ENCODE measurements at places on chromosomes 3 and 15. TPM values are rescaled to one million over a fixed set of nuclear protein-coding genes. Genes with fewer than 3 reads are reported as not detected.

CLDN16 gene
- 0.02 TPM for total RNA-seq

DNA sequence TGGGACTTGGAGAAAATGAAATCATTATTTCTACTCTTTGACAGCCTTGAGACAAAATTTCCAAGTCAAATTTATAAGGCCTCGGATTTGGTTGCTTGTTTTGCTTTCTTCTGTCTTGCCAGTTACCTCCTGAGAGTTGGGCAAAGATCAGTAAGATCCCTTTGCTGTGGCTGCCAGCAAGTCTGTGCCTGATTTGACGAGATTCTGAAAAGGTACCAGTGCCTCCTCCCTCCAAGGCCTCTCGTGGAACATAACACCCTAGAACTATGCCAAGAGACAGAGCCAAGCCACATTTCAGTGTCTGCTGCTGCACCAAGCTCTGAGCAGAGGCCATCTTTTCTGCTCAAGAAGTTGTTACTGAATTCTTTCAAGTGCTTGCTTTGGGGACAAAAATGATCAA, 61.0 kb downstream of the GTPBP8 start:
- no peak for DNase-seq

DNA sequence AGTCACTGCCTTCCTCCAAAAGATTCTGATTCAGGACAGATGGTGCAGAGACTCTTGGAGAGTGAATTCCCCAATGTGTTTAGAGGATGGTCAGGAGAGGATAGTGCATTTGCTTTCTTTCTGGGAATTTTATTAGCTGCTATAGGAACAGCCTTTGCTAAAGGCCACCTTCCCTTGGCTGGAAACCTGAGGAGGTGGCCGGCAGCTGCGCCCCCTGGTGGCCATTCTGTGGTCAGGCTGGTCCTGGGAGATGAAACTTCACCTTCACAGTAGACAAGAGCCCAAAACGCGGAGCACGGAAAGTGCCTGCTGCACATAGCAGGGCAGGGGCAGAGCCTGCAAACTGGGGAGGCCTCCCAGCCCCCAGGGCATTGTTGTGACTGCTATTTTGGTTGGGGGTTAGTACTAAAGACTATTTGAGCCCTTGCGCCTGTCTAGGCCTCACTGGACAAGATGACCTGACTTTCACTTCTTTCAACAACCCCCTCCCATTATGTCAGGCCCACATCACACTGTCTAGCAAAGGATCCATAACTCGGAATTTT, 34.3 kb downstream of the SEC22C start:
- peak; percentile 47 for DNase-seq

- DNase-seq = no peak
Observed at GRCh38 chr15:84609818-84610525, 9.2 kb downstream of the ZSCAN2 start.

- no peak for DNase-seq
Observed at GRCh38 chr15:88090481-88091011, 166.0 kb downstream of the NTRK3 start.

DNA sequence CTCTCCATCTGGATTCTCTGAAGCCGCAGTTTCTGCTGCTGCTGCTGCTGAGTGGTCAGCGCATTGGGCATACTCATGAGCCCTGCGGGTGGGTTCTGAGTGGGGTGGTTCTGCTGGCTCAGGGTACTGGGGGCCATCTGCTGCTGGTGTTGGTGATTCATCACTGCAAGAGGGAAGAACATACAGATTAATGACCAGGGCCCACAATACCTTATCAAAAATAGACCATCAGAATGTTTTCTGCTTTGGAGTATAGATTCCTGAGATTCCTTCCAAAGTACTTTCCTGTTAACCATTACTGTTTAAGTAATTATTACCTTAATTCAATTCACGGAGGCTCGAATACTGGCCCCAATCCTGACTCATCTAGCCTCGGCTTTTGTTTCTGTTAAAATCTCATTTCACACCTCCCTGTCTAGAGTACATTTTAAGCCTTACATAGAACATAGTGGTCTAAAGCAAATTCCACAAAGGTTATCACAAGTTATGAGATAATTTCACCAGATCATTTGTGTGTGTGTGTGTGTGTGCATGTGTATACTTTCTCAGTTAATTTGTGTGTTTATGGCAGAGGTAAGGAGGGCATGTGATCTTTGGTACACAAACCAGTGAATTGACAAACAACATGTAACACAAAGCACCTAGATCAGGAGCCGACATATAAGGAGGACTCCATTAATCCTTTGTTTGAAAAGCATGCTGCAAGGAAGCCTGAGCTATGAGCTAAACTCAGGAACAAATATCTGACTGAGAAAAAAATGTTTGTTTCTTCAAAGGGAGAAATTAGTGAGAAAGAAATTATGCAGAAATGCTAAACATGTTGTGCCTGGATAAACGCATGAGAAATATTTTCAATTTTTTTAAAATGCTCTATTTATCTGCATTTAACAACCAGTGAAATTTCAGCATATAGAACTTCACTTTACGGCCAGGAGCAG, 68.1 kb downstream of the TM4SF4 start:
- peak; percentile 92 for DNase-seq

GRCh38 chr3:48617559-48617958, 4.0 kb downstream of the TMEM89 start:
- no peak for DNase-seq

DNA sequence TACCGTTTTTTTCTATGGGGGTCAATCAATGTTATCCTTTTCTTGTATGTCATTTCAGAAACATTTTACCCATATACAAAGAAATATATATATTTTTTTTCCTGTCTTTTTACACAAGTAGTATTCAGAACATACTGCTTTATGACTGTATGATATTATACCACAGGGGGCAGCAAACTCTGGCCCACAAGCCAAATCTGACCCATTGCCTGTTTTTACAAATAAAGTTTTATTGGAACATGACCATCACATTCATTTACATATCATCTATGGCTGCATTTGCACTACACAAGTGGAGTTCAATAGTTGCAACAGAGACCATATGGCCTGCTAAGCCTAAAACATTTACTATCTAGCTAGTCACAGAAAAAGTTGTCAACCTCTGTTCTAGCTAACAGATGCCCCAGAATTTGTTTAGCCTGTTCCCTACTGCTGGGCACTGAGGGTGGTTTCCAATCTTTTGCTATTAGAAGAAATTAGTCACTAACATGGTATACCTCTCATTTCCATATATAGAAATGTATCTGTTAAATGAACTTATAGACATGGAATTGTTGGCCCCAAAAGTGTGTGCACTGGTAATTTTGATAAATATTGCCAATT, 57.7 kb downstream of the BFSP2 start:
- no peak for DNase-seq

DNA sequence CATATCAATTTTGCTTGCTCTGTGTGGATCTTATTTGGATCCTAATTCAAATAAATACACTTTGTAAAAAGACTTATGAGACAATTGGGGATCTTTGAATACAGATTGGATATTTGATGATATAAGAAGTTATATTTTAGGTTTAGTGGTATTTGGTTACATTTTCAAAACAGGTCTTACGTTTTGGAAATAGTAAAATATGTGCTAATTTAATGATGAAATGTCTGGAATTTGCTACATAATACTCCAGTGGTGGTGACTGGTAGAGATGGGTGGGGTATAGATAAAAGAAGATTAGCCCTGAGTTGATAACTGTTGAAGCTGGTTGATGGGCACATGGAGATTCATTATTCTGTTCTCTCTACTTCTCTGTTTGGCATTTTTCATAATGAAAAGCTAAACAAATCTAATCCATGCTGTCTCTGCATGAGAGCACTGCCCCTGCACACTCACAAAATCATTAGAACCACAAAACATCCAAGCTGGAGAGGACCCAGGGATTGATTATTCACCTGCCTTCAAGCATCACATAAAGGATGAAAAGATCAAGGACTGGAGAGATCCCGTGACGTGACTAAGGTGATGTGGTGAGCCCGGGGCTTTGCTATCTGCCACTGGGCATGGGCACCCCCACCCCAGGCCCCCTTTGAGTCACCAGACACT, 58.9 kb downstream of the TLE3 start:
- no peak for DNase-seq

DNA sequence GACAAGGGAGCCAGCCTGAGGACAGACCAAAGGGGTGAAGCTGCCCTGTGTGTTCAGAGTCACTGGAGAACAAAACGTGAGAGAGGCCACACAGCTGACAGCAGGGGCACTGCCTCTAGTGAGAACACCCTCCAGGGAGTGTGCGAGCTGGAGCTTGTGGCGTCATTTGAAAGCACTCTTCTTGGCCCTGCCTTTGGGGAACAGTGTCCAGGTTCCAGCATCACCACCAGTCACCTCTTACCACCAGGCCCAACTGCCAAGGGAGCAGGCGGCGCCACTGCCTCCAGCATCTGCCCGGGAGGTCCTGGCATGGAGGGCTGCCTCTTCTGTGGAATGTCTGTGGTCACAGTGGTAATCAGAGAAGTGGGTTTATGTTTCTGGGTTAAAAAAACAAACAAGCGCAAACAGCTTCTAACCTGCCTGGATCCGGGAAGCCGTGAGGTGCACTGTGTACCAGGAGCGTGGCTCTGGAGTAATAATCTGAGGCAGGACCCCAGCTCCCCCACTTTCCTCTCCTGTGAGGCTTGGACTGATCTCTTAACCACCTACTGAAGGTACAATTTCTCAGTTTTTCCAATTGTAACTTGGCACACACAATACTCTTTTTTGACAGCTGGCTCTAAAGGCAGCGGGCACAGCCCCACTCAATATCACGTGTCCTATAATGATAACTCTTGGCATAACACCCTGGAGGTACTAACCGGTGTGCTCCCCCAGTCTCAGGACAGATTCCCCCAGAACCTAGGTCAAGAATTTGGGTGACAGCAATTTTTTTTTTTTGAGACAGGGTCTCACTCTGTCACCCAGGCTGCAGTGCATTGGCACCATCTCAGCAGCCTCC, 32.2 kb upstream of the CDCP1 start:
- DNase-seq = peak; percentile 94

GPR149 gene
- not detected for total RNA-seq

DNA sequence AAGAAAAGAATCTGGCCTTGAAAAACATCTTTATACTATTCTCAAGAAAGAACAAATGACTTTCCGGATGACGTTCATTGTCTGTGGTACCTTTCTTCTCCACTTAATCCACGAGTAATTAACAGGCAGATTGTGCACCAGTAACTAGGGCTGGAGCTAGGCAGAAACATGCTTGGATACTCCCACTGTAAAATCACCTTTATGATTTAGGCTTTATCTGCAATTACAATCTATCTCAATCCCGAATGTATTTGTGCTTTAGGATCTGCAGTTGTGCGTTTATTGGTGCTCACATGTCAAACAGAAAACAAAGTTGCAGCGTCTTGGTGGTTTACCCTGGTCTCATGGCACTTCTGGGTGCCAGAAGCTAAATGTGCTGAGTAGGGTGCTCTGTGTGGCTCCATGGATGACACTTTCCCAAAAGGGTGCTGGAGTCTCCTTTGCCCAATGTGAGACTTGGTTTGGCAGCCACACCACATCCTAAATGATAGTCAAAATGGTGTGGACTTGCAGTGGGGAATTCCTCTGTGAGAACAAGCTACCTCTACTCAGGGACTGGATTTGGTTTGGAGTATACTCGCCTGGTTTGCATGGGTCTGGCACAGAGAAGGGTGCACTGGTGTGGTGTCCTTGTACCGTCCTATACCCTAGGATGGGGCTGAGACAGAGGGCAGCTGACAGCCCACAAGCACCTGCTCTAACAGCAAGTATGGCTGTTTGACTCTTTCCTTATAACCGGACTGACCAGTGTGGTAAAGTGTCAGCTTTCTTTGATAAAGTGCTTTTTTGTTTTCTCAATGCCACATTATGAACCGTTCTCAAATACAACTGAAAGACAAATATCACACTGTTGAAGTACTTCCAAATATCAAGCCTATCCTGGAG, 7.7 kb downstream of the SERP1 start:
- no peak for DNase-seq

NMNAT3 gene
- total RNA-seq = not detected

DNA sequence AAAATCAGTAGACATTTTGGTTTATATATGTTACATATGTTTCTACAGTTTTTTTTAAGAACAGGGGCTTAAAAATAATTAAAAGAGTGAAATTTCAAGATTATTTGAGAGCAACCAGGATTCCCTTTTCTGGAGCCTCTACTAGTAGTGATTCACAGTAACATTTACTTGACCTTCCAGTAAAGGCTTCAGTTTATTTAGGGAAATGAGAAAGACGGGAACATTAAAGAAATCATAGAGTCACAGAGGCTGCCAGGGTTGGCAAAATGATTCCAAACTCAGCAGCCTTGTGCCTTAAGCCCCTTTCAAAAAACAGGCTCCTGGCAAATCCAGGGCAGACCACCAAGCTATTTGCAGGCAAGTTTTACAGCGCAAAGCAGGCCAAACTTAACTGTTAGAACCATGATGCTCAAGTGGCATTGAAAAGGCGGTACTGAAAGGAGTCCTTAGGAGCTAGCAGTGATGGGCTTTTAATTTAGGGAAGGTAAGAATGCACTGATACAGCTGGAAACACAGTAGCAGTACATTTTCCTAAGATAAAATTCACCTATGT, 201.1 kb upstream of the ADAMTS9 start:
- DNase-seq = no peak

- DNase-seq = peak; percentile 64
Observed at GRCh38 chr15:64232400-64232799, 69.6 kb upstream of the PPIB start.

FBLN2 gene
- total RNA-seq = 0.41 TPM

GRCh38 chr15:25678500-25678855, 184.6 kb downstream of the ATP10A start:
- no peak for DNase-seq

ESYT3 gene
- 0.16 TPM for total RNA-seq

PIK3CB gene
- total RNA-seq = 12.1 TPM

- no peak for DNase-seq
Observed at GRCh38 chr3:41498847-41499246, 299.5 kb downstream of the CTNNB1 start.

DNA sequence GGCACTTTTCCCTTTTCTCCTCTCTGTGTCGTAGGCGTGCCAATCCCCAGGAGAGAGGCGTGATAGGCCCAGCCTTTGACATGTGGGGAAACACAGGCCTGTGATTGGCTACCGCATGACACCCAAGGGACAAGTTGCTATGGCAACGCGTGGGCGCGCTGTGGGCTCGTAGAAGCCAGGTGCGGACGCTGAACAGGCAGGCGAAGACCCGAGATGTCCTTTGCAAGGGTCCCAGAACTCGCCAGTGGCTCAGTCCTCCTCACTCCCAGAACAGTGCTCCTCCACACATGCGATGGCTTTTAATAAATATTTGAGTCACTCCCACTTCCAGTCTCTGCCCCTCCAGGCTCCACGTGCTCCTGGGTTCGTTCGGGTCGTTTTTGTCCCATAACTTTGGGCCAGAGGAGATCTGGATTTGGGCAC, 4.2 kb downstream of the SLC51B start:
- DNase-seq = peak; percentile 87

DNA sequence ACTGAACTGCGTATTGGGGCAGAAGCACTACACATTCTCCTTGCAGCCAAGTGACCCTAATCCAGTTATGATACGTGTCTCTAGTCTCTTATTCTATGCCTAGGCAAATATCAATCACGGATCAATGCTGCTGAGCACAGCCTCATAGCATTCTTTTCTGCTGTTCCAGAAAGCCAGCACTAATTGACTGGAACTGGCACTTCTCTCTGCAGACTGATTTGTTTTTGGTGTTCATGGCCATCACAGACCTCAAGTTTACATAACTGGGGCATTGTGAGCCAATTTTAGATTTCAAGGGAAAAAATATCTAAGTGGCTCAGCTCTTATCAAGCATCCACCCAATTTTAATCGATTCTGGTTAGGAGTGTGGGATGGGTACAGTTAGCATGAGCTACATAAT, 37.9 kb downstream of the GLDN start:
- no peak for DNase-seq
